Left cardiac atrium (tissue), 4 donors: ENCODE measurements at places on chromosomes 12 and 14. TPM values are rescaled to one million over a fixed set of nuclear protein-coding genes. Genes with fewer than 3 reads are reported as not detected.

CLEC4A gene
- 1.0 TPM for total RNA-seq

KRT73 gene
- not detected for total RNA-seq

KRT2 gene
- total RNA-seq: not detected

DEGS2 gene
- 0.18 TPM for total RNA-seq

OVCH1 gene
- total RNA-seq: 0.29 TPM

KRT78 gene
- not detected for total RNA-seq

TOX4 gene
- total RNA-seq: 65.1 TPM

NFE2 gene
- 1.6 TPM for total RNA-seq

MGAT4C gene
- 4.2 TPM for total RNA-seq

APOLD1 gene
- total RNA-seq: 36.0 TPM

GRCh38 chr12:96234591-96235483 lies 40.7 kb downstream of the ELK3 start:
- no peak for DNase-seq

DNA sequence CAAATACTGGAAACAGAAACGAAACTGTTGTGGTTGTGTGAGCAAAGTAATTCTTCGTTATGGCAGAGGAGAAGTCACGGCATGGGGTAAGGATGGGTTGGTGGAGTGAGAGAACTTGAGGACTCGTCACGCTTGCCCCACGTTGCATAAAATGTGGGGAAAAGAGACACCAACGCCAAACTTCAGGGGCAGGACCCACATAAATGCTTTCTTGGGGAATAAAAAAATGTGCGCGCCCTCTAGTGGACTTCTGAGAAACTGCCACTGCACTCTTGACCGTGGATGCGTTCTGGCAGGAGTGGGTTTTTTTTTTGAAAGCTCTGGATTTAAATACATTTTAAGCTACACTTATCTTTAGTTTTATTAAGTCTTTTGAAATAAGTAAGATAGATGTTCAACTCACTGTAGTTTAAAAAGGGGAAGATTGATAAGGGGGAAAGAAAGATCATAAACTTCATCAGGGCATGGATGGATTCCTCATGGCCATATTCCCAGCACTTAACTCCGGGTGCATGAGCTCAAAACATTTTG lies 4.1 kb upstream of the IGF1 start:
- DNase-seq: peak; percentile 63

DNA sequence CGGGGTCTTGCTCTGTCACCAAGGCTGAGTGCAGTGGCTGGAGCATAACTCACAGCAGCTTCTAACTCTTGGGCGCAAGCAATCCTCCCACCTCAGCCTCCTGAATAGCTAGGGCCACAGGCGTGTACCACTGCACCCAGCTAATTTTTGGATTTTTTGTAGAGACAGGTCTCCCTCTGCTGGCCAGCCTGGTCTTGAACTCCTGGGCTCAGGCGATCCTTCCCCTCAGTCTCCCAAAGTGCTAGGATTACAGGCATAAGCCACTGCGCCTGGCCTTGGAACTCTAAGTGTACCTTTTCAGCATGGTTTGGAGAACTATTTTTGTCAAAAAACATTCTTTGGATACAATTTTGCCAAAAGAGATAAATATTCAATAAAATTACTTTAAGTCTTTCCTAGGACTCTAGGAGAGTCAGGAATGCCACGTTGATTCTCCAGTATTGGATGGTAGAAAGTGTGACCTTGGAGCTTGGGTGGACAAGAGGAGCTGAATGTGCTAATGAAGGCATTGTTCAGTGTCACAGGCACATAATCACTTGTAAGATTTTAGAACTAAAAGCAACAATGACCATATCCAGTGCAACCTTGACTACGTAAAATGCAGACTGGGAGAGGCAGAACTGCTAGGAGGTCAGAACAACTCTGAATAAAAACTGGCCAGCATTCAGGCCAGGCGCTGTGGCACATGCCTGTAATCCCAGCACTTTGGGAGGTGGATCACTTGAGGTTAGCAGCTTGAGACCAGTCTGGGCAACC lies 2.8 kb downstream of the SRSF9 start:
- no peak for DNase-seq

DNA sequence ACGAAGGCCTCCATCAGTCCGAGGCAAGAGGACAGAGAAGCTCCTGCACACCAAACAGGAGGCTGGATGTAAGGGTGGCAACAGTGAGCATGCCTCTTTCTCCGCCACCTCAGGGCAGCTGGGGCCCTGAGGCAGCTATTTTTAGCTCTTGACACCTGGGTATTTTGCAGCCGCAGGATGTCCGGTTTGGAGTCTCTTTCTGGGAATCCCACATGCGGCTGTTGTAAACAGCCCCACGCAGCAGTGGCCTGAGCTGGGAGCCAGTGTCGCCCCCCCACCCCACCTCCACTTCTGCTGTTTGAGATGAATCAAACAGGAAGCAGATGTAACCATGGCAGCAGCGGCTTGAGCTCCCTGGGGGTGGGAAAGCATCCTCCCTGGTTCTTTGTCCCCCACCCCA lies 11.7 kb downstream of the HDAC7 start:
- DNase-seq: peak; percentile 70

GRCh38 chr12:104347374-104348075 lies 44.0 kb downstream of the EID3 start:
- no peak for DNase-seq

DNA sequence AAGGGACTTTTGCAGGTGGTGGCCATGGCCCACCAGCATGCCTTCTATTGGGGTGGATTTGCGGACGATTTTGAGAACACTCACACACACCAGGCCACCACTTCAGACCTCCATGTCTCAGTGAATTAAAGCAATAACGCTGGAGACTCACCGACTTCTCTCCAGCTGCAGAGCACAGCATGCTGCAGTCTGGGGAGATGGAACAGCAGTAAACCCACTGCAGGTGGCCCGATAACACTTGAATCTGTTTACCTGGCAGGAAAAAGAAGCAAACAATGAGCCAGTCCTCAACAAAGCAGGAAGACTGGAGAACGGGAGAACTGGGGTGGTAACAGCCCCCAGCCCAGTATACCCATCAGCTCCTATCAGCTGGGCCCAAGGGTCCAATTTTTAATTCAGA lies 21.6 kb downstream of the RFC5 start:
- no peak for DNase-seq

- no peak for DNase-seq
Observed at GRCh38 chr14:60679566-60680258, 30.4 kb upstream of the SIX1 start.

GRCh38 chr14:105144666-105145380 lies 23.8 kb downstream of the JAG2 start:
- peak; percentile 17 for DNase-seq

GRCh38 chr12:113030875-113031525 lies 25.5 kb upstream of the DTX1 start:
- peak; percentile 24 for DNase-seq

- DNase-seq: no peak
Observed at GRCh38 chr12:58357511-58357910, 416.1 kb downstream of the ATP23 start.

GRCh38 chr12:81083906-81084513 lies 6.1 kb downstream of the ACSS3 start:
- DNase-seq: no peak

GRCh38 chr12:76536546-76536945 lies 23.0 kb downstream of the OSBPL8 start:
- DNase-seq: no peak

- no peak for DNase-seq
Observed at GRCh38 chr14:34138175-34138574, 187.3 kb upstream of the EGLN3 start.

DNA sequence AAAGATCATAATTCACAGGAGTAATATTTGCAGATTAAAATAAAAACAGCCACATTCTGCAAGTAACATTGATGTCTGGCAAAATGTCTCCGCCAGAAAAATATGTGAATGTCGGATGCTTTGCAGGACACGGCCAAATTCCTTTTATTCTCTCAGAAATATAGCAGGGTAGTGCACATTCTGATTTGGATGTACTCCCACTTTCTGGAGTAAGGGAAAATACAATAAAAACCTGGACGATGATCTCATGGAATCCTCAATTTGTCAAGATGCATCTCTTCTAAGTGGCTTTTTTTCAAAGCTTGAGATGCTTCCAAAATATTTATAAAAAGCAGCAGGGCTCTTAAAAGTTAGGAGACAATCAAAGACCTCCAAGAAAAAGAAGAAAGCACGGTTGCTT lies 133.3 kb downstream of the TBX5 start:
- no peak for DNase-seq

DNA sequence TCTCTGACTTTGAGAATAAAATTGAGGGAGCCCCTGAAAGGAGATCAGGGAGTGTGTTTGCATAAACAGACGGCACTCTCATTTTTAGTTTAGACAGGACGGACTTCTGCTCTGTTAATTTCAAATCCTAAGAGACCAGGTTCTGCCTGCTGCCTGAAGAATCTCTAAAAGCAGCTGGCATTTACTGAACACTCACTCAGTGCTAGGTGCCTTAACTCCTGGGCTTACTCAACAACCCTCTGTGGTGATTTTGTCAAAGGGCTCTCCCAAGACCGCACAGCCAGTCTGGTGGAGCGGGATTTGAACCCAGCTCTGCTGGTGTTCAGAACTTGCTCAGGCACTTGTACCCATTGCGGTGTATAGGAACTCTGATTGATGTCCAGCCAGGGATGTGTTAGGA lies 2.2 kb downstream of the ORAI1 start:
- no peak for DNase-seq

DNA sequence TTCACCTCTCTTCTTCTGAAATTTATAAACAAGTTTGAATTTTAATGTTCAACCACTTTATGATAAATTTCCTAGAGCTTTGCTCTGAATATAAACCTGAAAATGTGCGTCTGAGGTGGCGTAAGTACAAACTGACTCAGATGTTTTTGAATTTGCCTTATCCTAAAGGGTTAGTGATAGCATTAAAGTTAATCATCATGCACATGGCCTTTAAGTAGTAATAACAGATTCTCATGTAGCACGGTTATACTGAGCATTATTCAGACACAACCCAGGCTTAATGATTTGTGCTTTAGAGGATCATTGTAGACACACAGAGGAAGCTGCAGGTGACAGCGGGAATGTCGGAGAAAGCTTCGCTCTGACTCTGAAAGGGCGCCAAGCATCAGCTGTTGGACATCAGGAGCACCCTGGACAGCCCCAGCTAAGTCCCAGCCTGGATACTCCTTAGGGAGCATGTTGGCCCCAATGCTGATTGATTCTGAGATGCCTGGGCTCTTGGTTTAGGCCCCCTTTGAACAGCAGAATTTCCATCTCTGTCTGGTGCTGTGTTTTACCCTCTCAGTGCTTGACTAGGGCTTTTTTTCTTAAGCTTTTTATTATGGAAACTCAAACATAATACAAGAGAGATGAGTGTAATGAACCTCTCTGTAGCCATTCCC lies 91.1 kb downstream of the PLXNC1 start:
- DNase-seq: no peak

- DNase-seq: no peak
Observed at GRCh38 chr12:88574278-88574677, 6.0 kb downstream of the KITLG start.

- no peak for DNase-seq
Observed at GRCh38 chr12:402029-402389, 565 bp downstream of the CCDC77 start.

GRCh38 chr14:22434030-22434429 lies 155.0 kb downstream of the DAD1 start:
- no peak for DNase-seq

- DNase-seq: peak; percentile 70
Observed at GRCh38 chr12:64675795-64676194, 65.5 kb downstream of the RASSF3 start.

- DNase-seq: no peak
Observed at GRCh38 chr12:121718653-121719239, 6.2 kb downstream of the TMEM120B start.

- DNase-seq: no peak
Observed at GRCh38 chr12:76562130-76562529, 2.6 kb upstream of the OSBPL8 start.

GRCh38 chr14:74974364-74975058 lies 19.1 kb upstream of the PGF start:
- DNase-seq: no peak

GRCh38 chr12:80838708-80839107 lies 99.0 kb downstream of the LIN7A start:
- DNase-seq: no peak

DNA sequence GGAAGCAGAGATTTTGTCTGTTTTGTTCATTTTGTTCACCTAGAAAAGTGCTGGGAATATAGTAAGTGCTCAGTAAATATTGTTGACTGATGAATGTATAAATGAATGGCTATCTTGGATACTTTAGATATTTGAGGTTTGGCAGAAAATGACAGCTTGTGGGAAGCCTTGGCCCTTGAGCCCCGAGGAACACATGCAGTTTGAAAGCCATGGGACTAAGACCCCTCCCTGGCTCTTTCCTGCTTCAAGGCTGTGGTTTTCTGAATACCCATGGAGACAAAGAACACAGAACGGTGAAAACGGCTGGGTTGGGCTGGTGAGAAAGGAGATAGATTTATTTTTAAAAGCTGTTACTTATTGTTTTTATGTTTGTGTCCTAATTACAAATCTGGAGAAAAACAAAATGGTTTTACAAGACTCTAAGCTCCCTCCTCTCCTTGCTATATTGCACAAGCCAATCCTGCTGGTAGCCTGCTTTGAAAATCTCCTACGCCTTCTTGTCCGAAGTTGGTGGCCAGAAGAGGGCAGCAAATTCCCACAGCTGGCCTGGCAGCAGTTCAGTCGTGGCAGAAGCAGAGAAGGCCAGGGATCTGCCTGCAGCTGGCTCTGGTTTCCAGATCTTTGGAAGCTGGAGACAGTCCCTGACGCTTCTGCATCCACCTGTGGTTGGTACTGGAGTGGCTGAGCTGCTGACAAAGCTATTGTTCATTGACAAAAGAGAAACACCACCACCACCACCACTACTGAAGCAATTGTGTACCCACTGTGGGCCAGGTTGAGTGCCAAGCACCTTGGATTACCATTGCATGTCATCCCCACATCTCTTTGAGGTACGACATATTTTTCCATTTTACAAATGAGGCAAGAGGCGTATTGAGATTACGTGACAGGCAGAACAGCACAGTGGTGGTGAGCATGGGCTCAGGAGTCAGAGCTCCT lies 5.2 kb upstream of the KRT85 start:
- DNase-seq: peak; percentile 87

DNA sequence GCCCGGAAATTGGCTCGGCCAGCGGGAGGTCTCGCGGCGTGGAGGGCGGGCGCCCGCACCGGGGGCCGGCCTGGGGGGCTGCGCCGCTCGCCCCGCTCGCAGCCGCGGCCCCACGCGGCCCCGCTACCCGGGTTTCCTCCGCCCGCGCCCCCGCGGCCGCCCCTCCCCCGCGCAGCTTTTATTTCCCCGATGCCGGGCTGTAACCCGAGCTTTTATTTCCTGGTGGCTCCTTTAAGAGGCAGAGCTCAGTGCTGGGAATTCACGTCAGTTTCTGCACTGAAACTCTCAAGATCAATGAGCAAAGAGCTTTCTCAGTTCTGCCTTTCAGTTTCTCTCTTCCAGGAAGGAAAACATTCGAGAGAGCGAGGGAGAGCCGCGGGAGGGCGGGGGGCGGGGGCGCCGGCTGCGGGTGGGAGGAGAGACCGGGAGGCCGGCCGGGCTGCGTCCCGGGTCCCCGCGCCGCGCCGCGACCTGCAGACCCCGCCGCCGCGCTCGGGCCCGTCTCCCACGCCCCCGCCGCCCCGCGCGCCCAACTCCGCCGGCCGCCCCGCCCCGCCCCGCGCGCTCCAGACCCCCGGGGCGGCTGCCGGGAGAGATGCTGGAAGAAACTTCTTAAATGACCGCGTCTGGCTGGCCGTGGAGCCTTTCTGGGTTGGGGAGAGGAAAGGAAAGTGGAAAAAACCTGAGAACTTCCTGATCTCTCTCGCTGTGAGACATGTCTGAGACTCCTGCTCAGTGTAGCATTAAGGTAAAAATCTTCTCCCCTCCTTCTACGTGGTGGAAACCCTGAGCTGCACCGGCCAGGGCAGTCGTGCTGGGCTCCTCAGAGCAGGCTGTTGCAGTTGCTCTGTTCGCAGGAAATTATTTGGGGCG lies at the start of gene ETV6:
TSS of gene ETV6 (plus strand) at position 262 of the 873 bp plus-strand sequence. CDS start at position 716, 454 bp downstream.
- DNase-seq: peak; percentile 78

GRCh38 chr12:1562813-1563407 lies 31.5 kb downstream of the FBXL14 start:
- DNase-seq: no peak
